ENCODE measurements at places on chromosomes 5 and 9. TPM values are rescaled to one million over a fixed set of nuclear protein-coding genes. Genes with fewer than 3 reads are reported as not detected.

GRCh38 chr5:98769210-98769958, 4.1 kb upstream of the RGMB start:
- H3K4me3 ChIP-seq = peak overlapping the region; percentile 80
- H3K4me1 ChIP-seq = peaks cover 56% of the 10 kb centered on the region
- peak; percentile 83 for DNase-seq
- no peaks in the 10 kb centered on the region for H3K36me3 ChIP-seq
- H3K27me3 ChIP-seq = no peaks in the 10 kb centered on the region
- peak overlapping the region; percentile 64 for H3K27ac ChIP-seq

- H3K27ac ChIP-seq = no peak overlapping the region
- H3K27me3 ChIP-seq = no peaks in the 10 kb centered on the region
- no peak for DNase-seq
- no peak overlapping the region for H3K4me3 ChIP-seq
- H3K36me3 ChIP-seq = no peaks in the 10 kb centered on the region
Observed at GRCh38 chr5:123438244-123438643, 15.0 kb upstream of the CEP120 start.

- H3K36me3 ChIP-seq = no peaks in the 10 kb centered on the region
- H3K4me1 ChIP-seq = peaks cover 64% of the 10 kb centered on the region
- H3K27ac ChIP-seq = peak overlapping the region; percentile 58
- peak overlapping the region; percentile 40 for H3K4me3 ChIP-seq
- H3K27me3 ChIP-seq = peaks cover 73% of the 10 kb centered on the region
Observed at GRCh38 chr5:32711681-32712480, 760 bp downstream of the NPR3 start.

NOP16 gene
- polyA plus RNA-seq = 41.5 TPM

GRCh38 chr5:34695275-34696027, 39.3 kb downstream of the RAI14 start:
- peaks cover 33% of the 10 kb centered on the region for H3K4me1 ChIP-seq
- peak overlapping the region; percentile 13 for H3K27ac ChIP-seq
- H3K4me3 ChIP-seq = no peak overlapping the region
- H3K36me3 ChIP-seq = no peaks in the 10 kb centered on the region
- no peaks in the 10 kb centered on the region for H3K27me3 ChIP-seq

TRPM6 gene
- polyA plus RNA-seq = 0.05 TPM

SFXN1 gene
- 7.5 TPM for polyA plus RNA-seq

DNA sequence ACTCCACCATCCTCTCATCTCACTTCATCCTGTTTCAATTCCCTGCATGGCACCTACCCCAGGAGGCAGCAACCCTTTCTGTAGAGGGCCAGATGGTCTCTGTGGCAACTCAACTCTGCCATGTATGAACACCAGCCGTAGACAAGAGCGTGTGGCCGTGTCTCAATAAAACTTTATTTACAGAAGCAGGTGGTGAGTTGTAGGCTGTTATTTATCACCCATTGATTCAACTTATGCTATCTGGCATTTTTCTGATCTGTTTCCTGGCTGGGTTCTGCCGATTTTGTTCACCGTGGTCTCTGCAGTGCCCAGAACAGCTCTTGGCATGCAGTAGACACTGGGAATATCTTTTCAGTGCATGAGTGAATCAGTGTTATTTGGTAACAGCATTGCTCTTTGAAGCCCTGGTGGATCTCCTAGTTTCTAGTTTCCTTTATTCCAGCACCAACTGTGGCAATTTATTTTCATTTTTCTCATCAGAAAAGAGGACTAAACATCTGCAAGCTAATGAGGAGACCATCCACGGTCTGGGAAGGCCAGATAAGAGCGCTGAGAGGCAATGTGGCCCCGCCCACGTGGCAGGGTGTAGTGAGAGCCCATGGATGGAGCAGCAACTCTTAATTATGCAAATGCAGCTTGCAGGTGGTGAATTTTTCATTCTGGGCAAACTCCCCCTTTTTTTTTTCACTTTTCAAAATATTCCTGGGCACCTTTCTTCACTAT, 77.9 kb downstream of the CTSL start:
- H3K27me3 ChIP-seq = no peaks in the 10 kb centered on the region
- H3K36me3 ChIP-seq = no peaks in the 10 kb centered on the region
- H3K27ac ChIP-seq = no peak overlapping the region
- H3K4me1 ChIP-seq = no peaks in the 10 kb centered on the region
- H3K4me3 ChIP-seq = no peak overlapping the region

ZNF474 gene
- polyA plus RNA-seq = not detected

STPG3 gene
- polyA plus RNA-seq = not detected

DNA sequence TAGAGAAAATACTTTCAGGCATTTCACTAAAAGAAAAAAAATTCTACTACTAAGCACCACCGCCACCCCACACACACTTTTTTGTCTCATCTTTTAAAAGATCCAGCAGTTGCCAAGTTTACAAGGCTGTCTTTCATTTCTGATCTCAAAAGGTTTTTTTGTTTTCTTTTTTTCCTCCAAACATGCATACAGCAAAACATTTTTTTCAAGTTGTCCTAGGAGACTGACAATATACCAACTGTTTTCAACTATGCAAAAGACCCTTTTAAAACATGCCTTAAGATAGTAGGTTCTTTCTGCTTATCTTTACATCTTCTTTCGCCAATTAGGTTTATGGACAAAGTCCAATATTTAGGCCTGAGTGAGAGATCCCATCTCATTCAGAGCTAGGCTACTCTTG, 65.2 kb downstream of the HMHB1 start:
- no peak overlapping the region for H3K4me3 ChIP-seq
- DNase-seq = no peak
- no peaks in the 10 kb centered on the region for H3K36me3 ChIP-seq
- no peaks in the 10 kb centered on the region for H3K4me1 ChIP-seq

- no peaks in the 10 kb centered on the region for H3K27me3 ChIP-seq
- DNase-seq = no peak
- H3K27ac ChIP-seq = no peak overlapping the region
- H3K36me3 ChIP-seq = no peaks in the 10 kb centered on the region
- H3K4me3 ChIP-seq = no peak overlapping the region
- no peaks in the 10 kb centered on the region for H3K4me1 ChIP-seq
Observed at GRCh38 chr9:18362901-18363685, 110.9 kb upstream of the ADAMTSL1 start.

GRCh38 chr5:145803112-145804004, 31.8 kb downstream of the PRELID2 start:
- no peak overlapping the region for H3K4me3 ChIP-seq
- H3K27ac ChIP-seq = no peak overlapping the region
- H3K27me3 ChIP-seq = no peaks in the 10 kb centered on the region
- DNase-seq = no peak
- H3K4me1 ChIP-seq = no peaks in the 10 kb centered on the region

OLFML2A gene
- 3.0 TPM for polyA plus RNA-seq

DNA sequence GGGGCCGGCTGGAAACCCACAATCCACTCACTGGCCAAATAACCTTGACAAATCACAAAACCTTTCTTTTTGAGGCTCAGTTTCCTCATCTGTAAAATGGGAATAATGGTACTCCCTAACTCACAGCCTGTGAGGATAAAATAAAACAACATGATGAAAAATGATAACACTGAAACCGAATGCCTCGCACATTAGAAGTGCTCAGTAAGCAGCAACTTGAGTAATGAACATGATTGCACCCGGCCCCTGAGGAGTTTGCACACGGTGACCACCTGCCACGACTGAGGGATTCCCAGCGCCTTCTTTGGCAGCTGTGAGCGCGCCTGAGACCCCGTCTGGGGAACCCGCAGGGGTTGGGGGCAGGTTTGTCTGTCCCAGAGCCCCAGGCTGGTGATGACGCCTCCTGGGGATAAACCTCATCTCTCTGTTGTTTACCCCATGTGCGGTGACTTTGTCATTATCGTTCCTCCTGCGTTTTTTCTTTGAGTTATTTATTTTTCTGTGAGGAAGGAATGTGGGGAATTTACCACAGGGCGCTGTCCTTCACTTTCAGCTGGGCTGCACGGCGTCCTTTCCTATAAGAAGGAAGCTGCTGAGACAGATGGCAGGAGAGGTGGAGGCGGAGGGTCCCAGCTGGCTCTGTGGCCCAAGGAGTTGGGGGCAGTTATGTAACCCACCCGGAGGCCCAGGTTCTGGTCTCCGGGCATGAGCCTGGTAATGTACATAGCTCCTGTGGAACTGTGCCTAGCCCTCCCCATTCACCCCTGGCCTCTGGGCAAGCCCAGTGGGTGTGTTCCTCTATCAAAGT, 3.0 kb upstream of the SYNPO start:
- no peaks in the 10 kb centered on the region for H3K27me3 ChIP-seq
- no peaks in the 10 kb centered on the region for H3K36me3 ChIP-seq
- no peak overlapping the region for H3K4me3 ChIP-seq

- no peaks in the 10 kb centered on the region for H3K36me3 ChIP-seq
- peaks cover 39% of the 10 kb centered on the region for H3K4me1 ChIP-seq
- peak overlapping the region; percentile 86 for H3K27ac ChIP-seq
Observed at GRCh38 chr9:20684875-20685696, 1.0 kb downstream of the FOCAD start.

CORO2A gene
- 1.3 TPM for polyA plus RNA-seq

GRCh38 chr5:7978991-7979390, 110.0 kb downstream of the MTRR start:
- DNase-seq = no peak
- H3K4me3 ChIP-seq = no peak overlapping the region
- no peak overlapping the region for H3K27ac ChIP-seq
- H3K36me3 ChIP-seq = no peaks in the 10 kb centered on the region
- no peaks in the 10 kb centered on the region for H3K4me1 ChIP-seq

TRAF1 gene
- polyA plus RNA-seq = 13.0 TPM

DNA sequence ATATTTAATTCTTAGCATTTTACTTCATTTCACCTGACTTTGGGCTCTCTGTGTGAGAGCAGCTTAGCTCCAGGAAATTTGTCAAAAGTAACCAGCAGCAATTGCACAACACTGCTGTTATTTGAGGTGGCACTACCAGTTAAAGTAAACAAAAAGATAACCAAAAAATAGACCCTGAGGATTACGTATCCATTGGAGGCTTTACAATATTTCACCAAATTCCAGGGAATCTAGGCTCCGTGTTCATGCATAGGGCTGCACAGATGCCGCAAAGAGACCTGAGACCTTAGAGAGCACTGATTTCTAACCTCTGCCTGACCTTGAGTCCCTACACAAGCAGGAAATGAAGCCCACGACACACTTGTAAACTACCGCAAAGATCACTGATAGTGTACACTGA, 1392.7 kb upstream of the CDH6 start:
- no peak overlapping the region for H3K4me3 ChIP-seq
- no peak overlapping the region for H3K27ac ChIP-seq
- H3K27me3 ChIP-seq = no peaks in the 10 kb centered on the region

DNA sequence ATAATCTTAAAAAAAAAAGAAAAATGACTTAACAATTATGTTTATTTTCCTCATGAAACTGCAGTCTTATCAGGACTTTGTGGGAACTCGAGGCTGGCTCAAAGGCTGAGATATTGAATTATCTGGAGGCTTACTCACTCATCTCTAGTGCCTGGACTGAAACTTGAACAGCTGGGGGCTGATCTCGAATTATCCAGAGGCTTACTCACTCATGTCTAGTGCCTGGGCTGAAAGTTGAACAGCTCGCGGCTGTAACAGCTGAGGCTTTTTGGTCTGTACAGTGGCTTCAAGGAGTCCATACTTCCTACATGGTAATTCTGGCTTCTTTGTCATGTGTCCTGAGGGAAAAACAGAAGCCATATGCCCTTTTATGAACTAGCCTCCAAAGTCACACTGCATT, 371.9 kb downstream of the CETN3 start:
- H3K27me3 ChIP-seq = no peaks in the 10 kb centered on the region
- no peak overlapping the region for H3K4me3 ChIP-seq
- H3K36me3 ChIP-seq = no peaks in the 10 kb centered on the region

DNA sequence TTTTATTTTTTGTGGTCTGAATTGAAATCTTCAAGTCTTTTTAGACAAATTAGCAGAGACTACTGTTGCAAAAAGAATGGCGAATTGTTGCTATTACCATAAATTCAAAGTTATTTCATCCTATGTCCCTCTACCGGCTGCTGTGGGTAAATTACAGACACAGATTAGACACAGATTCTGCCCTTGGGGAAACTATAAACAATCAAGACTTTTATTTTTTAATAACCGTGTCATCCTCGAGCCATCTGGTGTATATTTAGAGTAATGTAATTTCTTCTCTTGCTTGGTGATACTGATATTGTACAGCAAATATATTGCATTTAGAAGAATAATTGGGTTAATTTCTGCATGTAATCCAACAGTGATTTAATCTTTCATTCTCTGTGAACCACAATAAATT, 228.0 kb upstream of the ADAMTSL1 start:
- no peak overlapping the region for H3K27ac ChIP-seq
- no peak for DNase-seq
- no peak overlapping the region for H3K4me3 ChIP-seq

CXXC5 gene
- 60.8 TPM for polyA plus RNA-seq

GNAQ gene
- 5.6 TPM for polyA plus RNA-seq

DNA sequence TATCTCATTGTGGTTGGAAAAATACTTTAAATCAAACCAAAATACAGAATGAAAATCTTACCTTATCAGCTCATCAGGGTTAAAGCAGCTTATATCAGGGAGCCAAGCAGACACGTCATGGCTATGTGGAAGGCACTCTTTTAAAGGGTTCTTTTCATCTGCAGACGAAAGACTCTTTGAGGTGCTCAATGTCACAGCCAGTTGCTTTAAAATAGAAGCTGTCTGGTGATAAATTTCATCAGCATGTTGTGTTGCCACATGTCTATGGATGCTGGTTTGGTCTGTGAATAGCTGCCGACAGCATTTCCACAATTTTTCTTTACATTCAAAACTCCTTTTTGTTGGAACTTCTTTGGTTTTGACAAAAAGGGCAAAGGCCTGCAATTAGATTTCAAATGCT, 7.5 kb downstream of the TSTD2 start:
- H3K4me1 ChIP-seq = peaks cover 3% of the 10 kb centered on the region
- H3K27me3 ChIP-seq = no peaks in the 10 kb centered on the region
- no peak overlapping the region for H3K4me3 ChIP-seq
- peaks cover 7% of the 10 kb centered on the region for H3K36me3 ChIP-seq

GRCh38 chr9:99822109-99822805, 572 bp downstream of the NR4A3 start:
- peak overlapping the region; percentile 97 for H3K27ac ChIP-seq
- peak overlapping the region; percentile 75 for H3K4me3 ChIP-seq
- peaks cover 75% of the 10 kb centered on the region for H3K4me1 ChIP-seq
- DNase-seq = peak; percentile 93

DNA sequence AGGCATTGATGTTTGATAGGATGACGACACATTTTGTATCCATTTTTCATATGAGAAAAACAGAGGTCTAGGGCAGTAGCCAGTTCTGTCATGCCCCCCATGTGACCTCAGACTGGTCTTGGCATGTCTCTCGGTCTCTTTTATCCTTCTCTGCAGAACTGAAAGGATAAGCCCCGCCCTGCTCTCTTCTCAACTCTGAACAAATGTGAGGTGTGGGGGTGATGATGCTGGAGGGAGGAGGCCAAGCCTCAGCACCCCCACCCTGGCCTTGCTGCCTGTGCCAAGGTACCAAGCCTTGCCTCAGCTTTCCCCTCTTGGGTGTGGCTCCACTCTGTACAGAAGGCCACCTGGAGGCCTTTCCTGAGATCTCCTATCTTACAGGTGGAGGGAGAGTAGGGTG, 19.5 kb upstream of the CRB2 start:
- no peak overlapping the region for H3K27ac ChIP-seq
- no peaks in the 10 kb centered on the region for H3K27me3 ChIP-seq
- no peak for DNase-seq
- H3K4me3 ChIP-seq = no peak overlapping the region

Data from spleen (tissue), 13 donors.